ENCODE measurements at places on chromosomes 2 and 18.
A peak's percentile ranks its signal among the peaks of the same experiment; 100 is the strongest.

DNA sequence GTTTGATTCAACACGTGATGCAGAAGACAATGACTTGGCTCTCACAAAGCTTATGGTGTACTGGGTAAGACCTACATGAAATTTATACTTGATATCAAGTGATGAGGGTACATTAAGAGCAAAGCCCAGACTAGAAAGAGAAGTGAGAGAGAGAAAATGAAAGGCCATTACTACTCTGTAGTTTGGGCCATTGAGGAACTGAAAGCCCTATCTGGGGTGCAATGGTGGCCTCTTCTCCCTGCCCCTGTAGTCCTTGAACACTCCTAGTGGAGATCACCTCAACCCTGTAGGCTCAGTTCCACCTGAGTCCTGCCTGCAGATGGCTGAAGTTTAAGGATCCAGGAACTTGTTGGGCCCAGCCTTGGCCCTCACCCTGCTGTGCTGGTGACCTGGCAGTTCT is 569.8 kb upstream of the MEX3C start:
- DNase-seq = no peak

DNA sequence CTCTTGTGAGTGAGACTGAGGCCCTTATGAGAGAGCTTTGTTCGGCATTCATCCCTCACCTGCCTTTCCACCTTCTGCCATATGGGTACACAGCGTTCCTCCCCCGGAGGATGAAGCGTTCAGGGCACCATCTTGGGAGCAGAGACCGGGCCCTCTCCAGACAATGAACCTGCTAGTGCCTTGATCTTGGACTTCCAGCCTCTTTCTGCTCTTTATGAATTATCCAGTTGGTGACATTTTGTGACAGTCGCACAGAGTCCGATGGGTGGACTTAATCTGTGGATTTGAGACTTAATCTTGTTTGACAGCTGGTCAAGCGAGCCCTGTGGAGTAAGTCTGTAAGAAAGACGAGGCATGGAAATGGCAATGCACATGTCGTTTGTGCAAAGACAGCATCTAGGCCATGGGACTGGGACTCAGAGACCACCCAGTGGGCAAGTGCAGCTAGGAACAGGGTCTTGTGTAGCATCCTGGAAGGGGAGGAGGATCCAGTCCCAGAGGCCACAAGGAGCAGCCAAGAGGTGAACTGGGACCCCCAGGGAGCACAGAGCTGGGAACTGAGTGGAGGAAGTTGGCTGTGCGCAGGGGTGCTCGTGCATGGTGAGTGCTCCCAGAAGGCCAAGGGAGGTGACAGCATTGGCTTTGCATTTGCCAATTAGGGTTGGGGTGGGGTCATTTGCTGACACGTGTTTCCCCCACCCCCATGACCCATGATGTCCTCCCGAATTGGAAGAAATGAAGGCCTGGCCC is 69.5 kb upstream of the HDAC4 start:
- DNase-seq = no peak

- DNase-seq = no peak
Measured at GRCh38 chr18:25109484-25109883, 242.5 kb downstream of the ZNF521 start.

DNA sequence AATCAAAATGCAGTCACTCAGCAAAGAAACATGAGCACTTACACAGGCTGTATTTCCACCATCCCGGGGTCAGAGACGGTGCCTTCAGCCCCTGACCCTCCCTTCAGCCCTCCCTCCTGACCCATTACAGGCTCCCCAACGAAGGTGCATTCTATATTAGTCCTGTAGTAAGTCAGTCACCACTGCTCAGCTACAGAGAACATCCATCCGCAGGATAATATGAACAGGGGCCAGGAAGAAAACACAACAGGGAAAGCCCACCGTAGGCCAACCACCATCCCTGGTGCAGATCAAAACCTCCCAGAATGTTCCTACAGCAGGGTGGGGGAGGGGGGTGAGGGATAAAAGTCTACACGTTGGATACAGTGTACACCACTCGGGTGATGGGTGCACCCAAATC is 15.1 kb downstream of the PXDN start:
- no peak for DNase-seq

- no peak for DNase-seq
Measured at GRCh38 chr2:69816923-69817542, 12.4 kb upstream of the GMCL1 start.

DNA sequence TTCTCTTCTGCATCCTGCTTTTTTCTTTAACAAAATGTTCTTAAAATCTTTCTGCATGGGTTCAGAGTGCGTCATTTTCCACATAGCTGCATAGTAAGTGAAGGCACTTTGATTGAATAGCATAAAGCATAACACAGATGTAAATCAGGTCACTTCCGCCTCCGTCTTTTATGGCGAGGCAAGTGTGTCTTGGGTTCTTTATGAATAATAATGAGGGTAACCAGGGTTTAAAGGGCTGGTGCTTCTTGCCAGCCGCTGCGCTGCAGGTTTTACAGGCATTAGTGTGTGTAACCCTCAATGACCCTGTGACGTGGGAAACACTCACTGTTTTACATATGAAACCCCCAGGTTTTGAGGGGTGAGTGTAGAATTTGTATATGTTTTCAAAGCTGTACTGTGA is 164.2 kb downstream of the MYT1L start:
- DNase-seq = no peak

GRCh38 chr18:13436576-13436975 is 218.0 kb downstream of the LDLRAD4 start:
- no peak for DNase-seq

GRCh38 chr2:120323807-120324399 is 22.0 kb upstream of the INHBB start:
- no peak for DNase-seq

- DNase-seq = peak; percentile 18
Measured at GRCh38 chr2:149331023-149331400, 625 bp downstream of the LYPD6 start.

- no peak for DNase-seq
Measured at GRCh38 chr18:74342416-74343043, 26.9 kb downstream of the C18orf63 start.

GRCh38 chr2:138335036-138335435 is 166.5 kb upstream of the SPOPL start:
- no peak for DNase-seq

DNA sequence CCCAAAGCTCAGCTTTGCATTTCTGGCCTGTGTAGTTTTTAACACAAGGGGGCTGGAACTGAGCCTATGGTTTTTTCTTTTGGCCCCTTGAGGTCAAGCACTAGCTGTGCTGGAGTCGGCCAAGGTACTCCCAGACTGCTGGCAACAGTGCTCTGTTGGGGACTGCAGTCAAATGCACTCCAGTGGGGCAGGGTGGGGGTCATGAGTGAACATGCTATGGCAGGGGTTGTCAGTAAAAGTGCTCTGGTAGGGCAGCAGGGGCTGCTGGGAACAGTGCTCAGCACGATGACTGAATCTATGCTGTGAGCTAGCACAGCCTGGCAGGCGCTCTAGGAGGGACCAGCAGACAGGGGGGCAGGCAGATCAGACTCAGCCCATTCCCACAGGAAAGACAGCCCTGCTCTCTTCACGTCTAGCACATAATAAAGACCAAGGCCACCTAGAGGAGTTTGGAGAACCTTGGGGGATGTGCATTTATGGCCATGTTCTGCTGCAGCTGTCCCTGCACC is 55.0 kb upstream of the CERS6 start:
- DNase-seq = no peak

DNA sequence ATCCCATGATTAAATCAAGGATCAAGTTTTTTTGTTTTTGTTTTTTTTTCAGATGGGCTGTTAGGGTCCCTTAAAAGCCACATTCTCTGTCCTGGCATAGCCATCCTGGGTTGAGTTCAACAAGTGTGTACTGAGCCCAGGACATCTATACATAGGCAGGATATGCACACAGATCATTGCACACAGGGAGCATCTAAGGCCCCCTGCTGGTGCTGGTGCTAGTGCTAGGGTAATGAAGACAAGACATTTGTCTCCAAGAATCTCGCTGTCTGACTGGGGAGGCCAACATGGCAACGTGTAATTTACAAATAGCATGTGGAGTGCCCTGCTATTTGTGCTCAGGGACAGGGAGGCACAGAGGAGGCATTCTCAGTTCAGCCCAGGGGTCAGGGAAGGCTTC is 124.5 kb downstream of the VAPA start:
- DNase-seq = no peak

DNA sequence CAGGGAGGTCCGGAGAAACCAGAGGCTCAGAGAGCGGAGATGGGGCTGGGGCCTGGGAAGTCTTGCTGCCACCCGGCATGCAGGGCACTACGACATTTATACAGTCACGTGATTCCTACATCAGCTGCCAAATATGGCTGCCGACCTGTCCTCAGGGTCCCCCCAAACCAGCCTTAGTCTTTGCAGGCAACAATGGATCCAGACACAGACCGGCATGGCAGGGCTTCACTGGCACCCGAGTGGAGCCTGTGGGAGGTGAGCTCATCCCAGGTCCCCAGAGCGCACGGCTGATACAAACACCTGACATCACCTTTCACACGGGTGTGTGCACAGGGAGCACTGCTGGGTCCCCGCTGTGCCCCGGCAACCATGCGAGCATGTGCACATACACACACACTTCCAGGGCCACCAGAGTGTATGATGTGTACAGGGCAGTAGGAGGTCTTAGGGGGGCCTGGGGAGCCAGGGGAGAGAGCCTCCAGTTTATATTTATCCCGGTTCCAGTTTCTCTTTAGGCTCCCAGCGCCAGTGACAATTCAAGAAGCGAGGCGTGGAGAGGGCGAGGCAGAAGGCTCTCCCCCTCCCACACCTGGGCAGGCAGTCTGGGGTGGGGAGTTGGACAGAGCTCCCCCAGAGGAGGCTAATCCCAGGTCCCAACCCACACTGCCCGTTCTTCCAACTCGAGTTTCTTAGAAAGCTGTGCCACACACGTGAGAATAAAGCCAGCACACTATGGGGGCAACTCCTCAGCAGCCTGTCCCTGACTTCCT is 2.7 kb downstream of the SEMA4C start:
- DNase-seq = no peak

GRCh38 chr2:224142397-224143312 is 103.6 kb upstream of the SERPINE2 start:
- no peak for DNase-seq

- no peak for DNase-seq
Measured at GRCh38 chr2:70779911-70780545, 10.4 kb downstream of the FIGLA start.

DNA sequence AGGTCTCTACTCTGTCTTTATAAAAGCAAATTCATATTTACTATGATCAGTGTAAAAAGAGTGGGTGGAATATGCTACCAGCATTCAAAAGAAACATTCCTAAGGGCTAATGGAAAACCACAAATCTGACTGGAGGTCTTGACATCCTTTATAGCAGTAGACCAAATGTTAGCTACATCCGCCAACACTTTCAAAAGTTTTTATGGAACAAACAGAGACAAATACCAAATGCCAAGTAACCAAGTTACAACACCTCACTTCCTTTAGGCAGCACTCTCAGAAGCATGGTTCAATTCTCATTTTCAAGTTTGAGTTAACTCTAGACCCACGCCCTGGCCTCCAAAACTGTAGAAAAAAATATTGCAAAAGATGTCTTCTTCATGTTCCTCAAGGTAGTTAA is 78.3 kb upstream of the SETBP1 start:
- DNase-seq = no peak

GRCh38 chr2:122955776-122956175 is 1069.3 kb upstream of the CNTNAP5 start:
- no peak for DNase-seq

DNA sequence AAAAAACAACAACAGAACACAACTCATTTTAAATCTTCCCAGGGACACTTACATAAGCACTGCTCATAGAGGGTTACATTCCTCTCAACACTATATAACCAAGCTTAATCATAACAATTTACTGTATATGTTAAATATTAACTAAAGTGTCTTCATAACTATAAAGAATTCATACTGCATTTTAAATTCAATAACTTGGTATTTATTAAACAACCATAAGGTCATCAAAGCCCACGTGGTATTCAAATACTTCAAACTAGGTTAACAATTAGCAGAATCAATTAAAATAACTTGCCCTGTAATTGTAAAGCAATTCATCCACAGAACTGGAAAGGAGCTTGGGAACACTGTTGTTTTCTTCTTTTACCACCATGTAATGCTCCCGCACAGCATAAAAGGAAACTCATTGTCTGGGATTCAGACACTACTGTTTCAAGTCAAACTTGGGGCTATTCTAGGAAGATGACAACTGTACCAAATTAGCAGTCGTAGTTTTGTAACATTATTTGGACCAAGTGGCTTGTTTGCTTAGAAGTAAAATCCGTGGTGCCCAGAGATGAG is 10.4 kb downstream of the GAREM1 start:
- DNase-seq = no peak

DNA sequence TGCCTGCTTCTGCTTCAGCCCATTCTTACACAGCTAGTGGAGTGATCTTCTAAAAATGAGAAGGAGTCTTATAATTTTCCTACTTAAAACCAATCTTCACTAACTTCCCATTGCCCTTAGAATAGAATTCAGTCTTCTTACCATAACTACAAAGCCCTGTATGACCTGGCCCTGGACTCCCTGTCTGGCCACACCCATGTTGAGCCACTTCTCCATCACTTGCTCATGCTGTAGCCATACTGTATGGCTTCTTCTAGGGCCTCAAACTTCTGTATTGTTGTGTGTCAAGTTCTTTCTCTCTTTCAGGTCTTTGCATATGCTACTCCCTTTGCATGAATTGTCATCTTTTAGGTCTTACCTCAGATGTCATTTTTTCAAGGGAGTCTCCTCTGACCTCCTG is 11.2 kb downstream of the DGUOK start:
- DNase-seq = no peak

DNA sequence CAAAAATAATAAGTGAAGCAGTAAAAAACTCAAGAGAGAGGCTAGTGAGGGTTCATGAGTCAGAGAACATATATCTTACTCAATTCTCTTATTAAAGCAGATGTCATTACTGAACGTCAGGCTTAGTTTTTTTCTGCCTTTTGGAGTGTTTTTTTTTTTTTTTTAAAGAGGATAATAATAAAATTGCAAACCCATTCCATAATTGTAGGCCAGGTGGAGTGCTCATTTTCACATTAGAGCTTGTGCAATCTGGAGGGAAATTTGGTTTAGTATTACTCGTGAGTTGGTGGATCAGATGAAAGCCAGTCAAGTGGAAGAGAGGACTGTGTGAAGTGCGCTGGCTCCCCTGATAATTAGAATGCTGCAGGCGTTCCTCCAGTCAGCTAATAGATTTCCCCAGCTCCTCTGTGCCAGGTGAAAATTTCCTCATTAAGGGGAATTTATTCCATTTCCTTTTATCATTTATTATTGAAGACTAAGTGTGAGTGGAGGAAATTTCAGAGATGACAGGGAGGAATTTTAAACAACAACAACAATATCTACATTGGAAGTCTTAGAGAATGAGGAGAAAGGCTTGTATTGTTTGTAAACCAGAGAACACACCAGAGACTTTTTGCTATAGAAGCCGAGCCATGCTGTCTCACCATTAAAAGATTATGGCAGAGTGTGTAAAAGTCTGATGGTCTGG is 74.6 kb downstream of the CPS1 start:
- no peak for DNase-seq

- no peak for DNase-seq
Measured at GRCh38 chr18:35512761-35513160, 15.0 kb upstream of the INO80C start.
